ENCODE measurements at places on chromosomes 12 and 14.

DNA sequence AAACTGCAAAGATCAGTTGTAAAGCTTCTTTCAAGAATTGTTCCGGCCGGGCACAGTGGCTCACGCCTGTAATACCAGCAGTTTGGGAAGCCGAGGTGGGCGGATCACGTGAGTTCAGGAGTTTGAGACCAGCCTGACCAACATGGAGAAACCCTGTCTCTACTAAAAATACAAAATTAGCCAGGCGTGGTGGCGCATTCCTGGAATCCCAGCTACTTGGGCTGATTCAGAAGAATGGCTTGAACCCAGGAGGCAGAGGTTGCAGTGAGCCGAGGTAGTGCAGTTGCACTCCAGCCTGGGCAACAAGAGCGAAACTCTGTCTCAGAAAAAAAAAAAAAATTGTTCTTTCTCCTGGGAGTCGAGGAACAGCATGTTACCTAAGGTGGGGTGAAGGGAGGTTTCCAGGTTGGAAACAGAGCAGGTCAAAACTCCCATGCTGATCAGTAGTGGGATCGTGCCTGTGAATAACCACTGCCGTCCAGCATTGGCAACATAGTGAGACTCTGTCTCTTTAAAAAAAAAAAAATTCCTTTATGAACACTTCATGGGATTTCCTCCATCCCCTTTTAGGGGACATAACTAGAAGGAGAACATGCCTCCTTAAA lies 13.9 kb downstream of the FBXO34 start:
- no peak for DNase-seq

DNA sequence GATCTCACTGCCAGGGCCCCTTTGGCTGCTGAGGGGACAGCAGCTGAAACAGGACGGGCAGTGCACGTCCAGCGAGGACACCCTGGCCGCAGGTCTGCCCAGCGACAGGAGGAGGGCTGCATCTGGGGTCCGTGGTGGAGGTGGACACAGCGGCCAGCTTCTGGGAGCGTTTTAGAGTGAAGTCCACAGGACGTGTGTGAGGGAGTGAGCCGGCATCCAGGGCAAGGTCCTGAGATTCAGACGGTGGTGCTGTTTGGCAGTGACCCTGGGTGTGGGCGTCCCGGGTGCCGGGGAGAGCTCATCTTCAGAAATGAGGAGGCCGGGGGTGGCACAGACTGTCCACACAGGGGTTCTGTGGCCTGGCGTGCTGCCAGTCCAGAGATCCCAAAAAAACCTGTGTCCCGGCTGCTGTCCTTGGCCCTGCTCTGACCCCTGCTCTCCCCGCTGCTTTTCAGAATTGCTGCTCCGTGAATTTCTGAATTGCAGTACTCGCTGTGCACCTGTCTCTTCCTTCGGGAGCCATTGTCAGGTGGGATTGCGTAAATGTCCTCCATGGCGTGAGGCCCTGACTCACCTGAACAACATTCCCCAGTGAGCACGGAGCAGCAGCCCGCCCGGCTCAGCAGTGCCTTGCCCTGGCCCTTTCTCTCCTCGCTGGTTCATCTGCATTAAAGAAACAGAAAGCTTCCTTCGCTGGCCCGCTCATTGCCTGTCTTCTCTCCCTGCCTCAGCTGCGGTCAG lies 183.5 kb upstream of the C14orf180 start:
- no peak for DNase-seq

GRCh38 chr14:94439453-94440057 lies 13.0 kb downstream of the SERPINA11 start:
- no peak for DNase-seq

GRCh38 chr12:104966677-104967076 lies 8.6 kb upstream of the SLC41A2 start:
- no peak for DNase-seq

DNA sequence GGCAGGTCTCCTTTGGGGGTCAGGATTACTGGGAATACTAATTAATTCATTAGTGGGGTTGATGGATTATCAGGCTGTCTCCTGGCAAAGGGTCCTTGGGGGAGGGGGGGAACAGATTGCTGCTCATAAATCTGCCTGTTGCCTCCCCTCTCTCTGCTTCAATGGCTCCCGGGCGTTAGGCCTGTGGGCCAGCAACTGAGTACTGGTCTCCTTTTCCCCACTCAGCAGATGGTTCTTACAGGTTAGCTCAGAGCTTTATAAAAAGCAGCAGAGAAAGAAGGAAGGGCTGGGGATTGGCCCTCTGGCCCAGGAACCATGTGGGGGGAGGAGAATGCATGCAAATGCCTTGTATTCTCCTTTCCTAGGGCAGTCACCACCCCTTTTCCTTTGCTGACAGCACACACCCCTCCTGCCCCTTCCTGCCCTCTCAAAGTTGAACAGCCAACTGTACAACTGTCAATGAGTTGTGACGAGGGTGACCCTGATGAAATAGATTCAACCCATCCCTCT lies 2.3 kb upstream of the NEUROD4 start:
- DNase-seq = no peak

DNA sequence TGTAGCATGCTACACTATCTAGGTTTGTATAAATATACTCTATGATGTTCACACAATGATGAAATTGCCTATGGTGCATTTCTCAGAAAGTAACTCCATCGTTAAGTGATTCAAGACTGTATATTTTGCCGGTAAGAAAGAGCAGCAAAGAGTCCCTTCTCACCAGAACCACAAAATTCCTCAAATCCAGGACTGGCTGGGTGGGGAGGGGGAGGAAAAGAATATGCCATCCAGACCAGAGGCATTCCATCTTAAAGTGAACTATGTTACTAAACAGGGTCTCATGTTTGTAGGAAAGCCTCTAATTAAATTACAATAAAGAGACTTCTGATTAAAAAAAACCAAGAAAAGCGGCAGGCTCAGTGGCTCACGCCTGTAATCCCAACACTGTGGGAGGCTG lies 11.5 kb downstream of the UBE2N start:
- DNase-seq = no peak

GRCh38 chr12:113270709-113271009 lies 49.4 kb downstream of the TPCN1 start:
- DNase-seq = no peak

DNA sequence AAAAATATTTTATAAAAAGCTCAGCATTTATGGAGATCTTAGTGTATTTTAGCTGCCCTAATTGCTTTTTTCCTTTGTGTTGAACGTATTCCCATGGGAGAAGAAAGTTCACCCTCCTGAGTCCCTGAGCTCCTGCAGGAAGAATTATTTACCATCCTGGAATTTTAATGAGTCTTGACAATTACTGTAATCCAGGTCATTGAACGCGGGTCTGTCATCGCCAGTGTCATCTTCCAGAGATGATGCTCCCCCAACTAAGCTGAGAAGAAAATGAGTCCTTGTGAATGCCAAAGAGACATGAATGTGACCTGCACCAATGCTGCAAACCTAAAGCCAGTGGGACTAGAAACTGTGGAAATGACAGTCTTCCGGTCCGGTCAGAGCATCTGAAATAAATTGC lies 129.5 kb downstream of the FBXL14 start:
- DNase-seq = no peak

GRCh38 chr14:23951590-23952201 lies 1.9 kb upstream of the DHRS4 start:
- DNase-seq = no peak
